Hepatocyte (in vitro differentiated cells): ENCODE measurements at places on chromosomes 2 and 18.

DNA sequence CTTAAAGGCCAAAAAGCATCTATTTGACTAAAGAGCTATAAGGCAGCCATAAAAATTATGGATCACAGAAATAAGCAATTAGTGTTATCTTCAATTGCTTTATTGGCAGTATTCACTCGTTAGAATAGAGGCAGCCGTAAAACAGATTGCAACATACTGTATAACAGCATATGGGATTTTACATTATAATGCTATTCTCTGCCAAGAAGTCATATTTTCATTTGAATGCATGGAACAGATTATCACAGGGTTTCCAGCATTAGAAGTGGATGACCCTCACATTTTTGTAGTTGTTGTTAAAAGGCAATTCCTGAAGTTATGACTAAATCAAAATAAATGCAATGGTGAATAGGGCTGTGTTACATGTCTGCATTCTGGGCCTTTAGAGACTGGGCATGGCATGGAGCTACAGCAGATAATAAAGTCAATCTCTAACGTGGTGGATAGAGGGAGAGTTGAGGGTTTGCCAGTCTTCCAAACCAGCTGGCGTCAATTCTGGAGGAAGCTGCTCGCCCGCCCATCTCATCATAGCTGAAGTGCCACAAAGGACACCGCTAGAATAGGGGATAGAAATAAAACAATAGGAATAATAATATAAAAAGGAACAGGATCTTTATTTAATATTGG lies 155.4 kb upstream of the VRK2 start:
- DNase-seq = no peak

GRCh38 chr18:63725682-63726480 lies 23.1 kb downstream of the SERPINB11 start:
- DNase-seq = no peak

DNA sequence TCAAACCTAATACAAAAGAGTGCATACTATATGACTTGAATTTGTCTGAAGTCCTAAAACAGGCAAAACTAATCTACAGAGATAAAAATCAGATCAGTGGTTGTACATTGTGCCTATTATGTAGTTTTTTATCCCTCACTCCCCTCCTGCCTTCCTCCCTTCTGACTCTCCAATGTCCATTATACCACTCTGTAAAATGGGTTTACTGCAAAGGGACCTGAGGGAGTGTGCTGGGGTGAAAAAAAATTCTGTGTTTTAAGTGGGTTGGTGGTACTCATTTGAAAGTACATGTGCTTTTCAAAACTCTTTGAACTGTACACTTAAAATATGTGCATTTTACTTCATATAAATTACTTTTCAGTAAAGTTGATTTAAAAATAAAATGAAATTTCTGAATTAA lies 89.0 kb upstream of the UBE2E3 start:
- no peak for DNase-seq

DNA sequence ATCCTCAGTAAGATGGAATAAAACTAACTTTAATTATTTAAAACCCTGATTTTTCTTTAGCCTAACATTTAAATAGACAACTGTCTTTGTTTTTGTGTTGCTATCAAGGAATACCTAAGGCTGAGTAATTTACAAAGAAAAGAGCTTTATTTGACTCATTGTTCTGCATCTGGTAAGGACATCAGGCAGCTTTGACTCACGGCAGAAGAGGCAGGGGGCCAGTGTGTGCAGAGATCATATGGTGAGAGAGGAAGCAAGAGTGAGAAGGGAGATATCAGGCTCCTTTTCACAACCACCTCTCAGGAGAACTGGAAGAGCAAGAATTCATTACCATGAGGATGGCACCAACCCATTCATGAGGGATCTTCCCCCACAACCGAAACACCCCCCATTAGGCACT lies 64.6 kb upstream of the TFPI start:
- DNase-seq = no peak

GRCh38 chr2:13968811-13969210 lies 663.7 kb upstream of the LRATD1 start:
- DNase-seq = no peak
